H4 (cell line): ENCODE measurements at places on chromosomes 5 and 9. TPM values are rescaled to one million over a fixed set of nuclear protein-coding genes. Genes with fewer than 3 reads are reported as not detected.

Gene LURAP1L
- total RNA-seq = 10.6 and 15.2 TPM in 2 replicates

Gene BRD9
- total RNA-seq = 16.7 and 17.4 TPM in 2 replicates

Gene ADGRV1
- total RNA-seq = 13.0 and 14.2 TPM in 2 replicates

Gene SREK1
- total RNA-seq = 21.2 and 27.8 TPM in 2 replicates

Gene PCDHA6
- total RNA-seq = 0.06 TPM in 1 of 2 replicates, not detected in the other

Gene NKD2
- 0.43 and 2.8 TPM in 2 replicates for total RNA-seq

Gene ANKRD31
- 0.14 and 0.33 TPM in 2 replicates for total RNA-seq

Gene CDHR2
- total RNA-seq = not detected in 2 replicates

Gene FAM219A
- 13.6 and 17.9 TPM in 2 replicates for total RNA-seq

Gene TMEM252
- total RNA-seq = not detected in 2 replicates

Gene CNTNAP3B
- total RNA-seq = 23.1 and 23.4 TPM in 2 replicates
